ENCODE measurements at places on chromosomes 2 and 18. TPM values are rescaled to one million over a fixed set of nuclear protein-coding genes. Genes with fewer than 3 reads are reported as not detected.

Gene FLACC1
- total RNA-seq, result 1.1 TPM

GRCh38 chr2:146173934-146174333 is 1654.0 kb upstream of the ZEB2 start:
- H3K27ac ChIP-seq, result no peak overlapping the region
- H3K4me3 ChIP-seq, result no peak overlapping the region
- H3K4me1 ChIP-seq, result no peaks in the 10 kb centered on the region
- no peak for DNase-seq

Gene CENPA
- total RNA-seq, result 8.8 TPM

Gene POTEI
- 7.0 TPM for total RNA-seq

- H3K36me3 ChIP-seq, result no peaks in the 10 kb centered on the region
- H3K27ac ChIP-seq, result no peak overlapping the region
Observed at GRCh38 chr18:74062037-74062436, 85.6 kb downstream of the FBXO15 start.

- no peaks in the 10 kb centered on the region for H3K36me3 ChIP-seq
- H3K27ac ChIP-seq, result no peak overlapping the region
- no peak overlapping the region for H3K4me3 ChIP-seq
- no peaks in the 10 kb centered on the region for H3K27me3 ChIP-seq
- peaks cover 30% of the 10 kb centered on the region for H3K4me1 ChIP-seq
- no peak for DNase-seq
Observed at GRCh38 chr2:64860936-64861335, 128.3 kb upstream of the SLC1A4 start.

DNA sequence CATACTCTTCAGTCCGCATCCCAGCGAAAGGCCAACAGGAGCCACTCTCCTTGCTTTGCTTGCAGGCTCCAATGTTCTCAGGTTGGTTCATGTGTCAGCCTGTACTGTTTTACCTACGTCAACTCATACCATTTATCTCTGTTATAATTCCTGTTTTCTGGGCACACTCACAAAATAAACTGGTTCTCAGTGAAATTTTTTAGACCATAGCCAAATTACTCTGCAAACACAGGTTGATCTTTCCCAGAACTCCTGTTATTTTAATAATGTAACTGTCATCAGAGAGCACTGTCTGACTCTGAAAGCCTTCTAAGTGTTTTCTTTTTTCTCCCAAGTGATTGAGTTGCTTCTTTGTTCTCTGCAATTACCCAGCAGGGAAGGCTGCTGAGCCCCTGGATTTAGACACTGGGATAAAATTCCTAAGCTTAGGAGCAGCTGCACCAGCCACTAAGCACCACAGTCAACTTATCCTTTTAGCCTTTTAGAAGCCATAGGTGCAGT is 111.6 kb upstream of the PIEZO2 start:
- no peak overlapping the region for H3K4me3 ChIP-seq
- no peak for DNase-seq
- H3K27me3 ChIP-seq, result no peaks in the 10 kb centered on the region
- peaks cover 14% of the 10 kb centered on the region for H3K36me3 ChIP-seq

All from mesothelial cell of epicardium (in vitro differentiated cells).